ENCODE measurements at places on chromosomes 2 and 18.

- DNase-seq: no peak
These were observed 187.0 kb upstream of the HDAC4 start for GRCh38 chr2:239587841-239588240.

GRCh38 chr2:28588292-28588670 is 92.4 kb downstream of the PLB1 start:
- no peak for DNase-seq

DNA sequence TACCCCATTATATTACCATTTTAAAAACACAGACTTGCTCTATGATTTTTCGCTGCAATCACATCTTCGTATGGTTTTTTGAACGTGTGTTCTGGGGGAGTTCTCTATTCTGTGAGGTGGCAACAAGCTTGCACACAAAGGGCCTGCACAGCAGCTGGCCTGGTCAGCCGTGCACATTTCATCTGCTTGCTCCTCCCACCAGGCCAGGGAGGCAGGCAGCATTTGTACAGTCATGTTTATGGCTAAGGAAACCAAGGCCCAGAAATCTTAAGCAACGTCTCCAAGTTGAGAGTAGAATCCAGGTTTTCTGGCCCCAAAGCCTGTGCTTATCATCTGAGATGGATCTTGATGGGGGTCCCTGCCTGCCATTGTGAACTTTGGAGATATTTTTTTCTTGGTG is 106.4 kb upstream of the SMIM21 start:
- no peak for DNase-seq

DNA sequence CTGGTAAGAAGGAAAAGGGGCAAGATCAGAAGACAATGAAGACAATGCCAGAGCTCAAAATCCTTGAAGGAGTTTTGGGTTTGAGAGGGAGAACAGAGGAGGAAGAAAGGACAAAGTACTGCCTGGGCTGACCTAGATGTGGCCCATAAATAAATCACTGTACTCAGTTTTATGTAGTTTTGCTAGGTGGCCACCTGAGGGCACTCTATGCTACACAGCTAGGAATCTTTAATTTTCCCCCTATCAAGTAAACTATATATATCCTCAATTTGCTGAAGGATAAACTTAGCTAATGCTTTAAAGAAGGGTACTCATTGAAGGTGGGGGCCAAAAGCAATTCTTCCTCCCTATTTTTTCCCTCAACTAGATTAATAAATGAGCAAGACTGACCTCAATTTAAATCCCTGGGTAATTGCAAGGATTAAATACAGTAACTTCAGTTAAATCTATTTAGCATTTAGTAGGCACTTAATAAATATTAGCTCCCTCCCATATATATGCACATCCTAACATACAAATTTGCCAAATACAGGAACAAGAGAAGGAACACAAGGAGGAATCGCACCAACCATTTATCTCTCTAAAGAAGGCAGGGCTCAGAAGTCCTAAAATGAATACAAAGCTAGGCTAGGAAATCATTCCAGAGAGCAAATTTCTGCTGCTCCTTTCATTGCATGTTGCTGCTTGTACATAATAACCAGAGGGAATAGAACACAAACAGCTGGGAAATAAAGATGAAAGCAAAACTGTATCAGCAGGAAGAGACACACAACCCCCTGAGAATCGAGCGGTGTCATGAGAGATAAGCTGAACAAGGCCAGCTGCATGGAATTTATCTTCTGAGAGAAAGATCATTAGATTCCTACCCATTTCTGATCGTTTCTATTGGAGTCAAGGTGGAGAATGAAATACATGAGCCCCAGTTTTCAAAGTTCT is 540.1 kb downstream of the NRXN1 start:
- no peak for DNase-seq

- DNase-seq: no peak
These were observed 109.3 kb upstream of the MYCN start for GRCh38 chr2:15830937-15831549.

DNA sequence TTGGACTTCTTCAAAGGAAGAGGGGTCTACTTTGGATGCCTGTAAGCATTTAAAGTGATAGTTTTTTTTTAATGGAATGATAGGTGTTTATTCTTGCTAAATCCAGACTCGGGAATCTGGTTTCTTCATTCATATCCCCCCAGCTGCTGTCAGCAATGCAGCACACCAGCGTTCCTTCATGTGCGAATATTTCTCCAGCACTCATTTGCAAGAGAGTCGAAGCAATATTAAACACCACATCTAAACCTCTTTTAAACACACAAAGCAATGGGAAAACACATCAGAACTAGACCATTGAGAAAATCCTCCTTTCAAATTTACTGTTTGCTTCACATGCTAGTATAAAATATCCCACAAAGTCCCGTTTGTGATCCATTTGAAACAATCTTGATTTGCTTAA is 563.7 kb downstream of the ARHGAP15 start:
- DNase-seq: no peak

DNA sequence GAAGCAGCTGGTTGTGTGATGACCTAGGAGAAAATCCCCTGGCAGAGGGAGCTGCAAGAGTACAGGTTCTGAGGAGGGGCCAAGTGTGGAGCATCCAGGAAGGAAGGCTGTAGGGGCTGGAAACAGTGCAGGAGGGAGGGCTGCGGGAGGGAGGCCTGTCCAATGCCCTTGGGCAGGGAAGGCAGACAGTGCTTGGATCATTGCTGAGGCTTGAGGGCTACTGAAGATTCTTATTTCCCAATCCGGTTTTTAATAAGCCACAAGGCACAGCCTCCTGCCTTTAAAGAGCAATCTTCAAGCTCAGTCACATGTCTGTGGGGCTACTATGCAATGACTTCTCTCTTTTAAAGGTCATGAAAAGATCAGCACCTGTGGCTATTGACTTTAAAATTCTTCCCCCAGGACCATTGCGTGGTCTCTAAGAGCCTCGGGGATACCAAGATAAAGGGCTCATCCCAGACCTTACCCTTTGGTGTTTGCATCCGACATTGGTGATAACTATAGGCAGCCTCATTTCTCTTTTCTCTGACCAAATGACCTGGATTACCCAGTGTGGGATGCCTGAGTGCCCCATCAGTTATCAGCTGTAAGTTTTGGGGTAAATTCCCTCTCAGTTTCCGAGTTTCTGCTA is 149.6 kb downstream of the DOCK10 start:
- no peak for DNase-seq

GRCh38 chr18:59994357-59994756 is 94.6 kb downstream of the PMAIP1 start:
- no peak for DNase-seq

DNA sequence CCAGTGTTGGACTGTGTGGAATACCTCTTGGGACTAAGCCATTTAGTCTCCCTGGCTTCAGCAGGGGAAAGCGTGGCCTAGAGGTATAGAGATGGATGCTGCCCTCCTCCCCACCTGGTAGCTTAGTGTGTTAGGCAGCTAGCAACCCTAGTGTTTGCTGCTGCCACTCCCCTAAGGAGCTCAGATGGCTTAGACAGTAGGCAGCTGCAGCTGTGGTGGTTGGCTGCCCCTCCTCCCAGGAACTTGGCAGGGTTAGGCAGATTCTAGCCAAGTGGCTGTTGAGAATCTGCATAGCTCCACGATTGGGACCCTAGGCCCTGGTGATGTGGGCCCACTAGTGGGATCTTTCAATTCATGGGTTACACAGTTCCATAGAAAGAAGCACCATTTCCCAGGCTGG is 550.4 kb upstream of the CHAC2 start:
- no peak for DNase-seq

DNA sequence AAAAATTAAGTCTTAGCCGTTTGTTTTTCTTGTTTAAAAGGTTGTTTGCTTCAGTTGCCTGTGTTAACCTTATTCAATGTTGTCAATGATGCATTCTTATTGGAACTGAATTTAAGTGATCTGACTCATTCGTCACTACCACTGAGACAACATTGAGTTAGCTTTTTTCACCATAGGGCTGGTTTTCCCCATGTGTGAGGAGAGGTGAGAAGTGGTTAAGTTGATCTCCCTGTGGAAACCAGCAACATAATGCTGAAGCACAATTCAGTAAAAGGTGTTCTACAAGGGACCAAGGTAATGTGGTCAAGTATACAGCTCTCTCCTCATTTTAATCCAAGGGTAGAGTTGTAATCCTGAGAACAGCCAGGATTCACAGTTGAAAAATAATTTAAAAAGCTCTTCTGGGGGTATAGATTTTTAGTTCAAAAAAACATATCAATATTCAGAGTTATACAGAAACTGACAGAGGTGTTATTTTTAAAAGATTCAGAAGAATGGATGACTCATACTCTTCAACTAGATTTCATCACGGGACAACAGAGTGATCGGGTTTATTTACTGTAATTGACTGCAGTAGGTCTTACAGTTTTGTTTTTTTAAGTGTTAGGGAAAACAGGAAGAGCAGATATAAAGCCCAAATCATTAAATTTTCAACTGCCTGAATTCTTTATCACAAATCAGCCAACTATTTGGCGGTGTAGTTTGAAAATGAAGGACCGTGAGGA is 12.6 kb downstream of the NOP58 start:
- no peak for DNase-seq

- no peak for DNase-seq
These were observed 110.4 kb downstream of the ADCYAP1 start for GRCh38 chr18:1014951-1015624.

Data from LNCaP clone FGC (cell line).